ENCODE measurements at places on chromosomes 12 and 14. TPM values are rescaled to one million over a fixed set of nuclear protein-coding genes. Genes with fewer than 3 reads are reported as not detected.

The PLEK2 gene
- 8.9 TPM for total RNA-seq

The MEG3 gene
- 436 TPM for total RNA-seq

The KRT77 gene
- total RNA-seq, result not detected

The CD163L1 gene
- total RNA-seq, result 0.46 TPM

The SLC25A21 gene
- total RNA-seq, result 0.89 TPM

The BATF gene
- not detected for total RNA-seq

The MMP14 gene
- total RNA-seq, result 655 TPM

The VASH1 gene
- total RNA-seq, result 11.2 TPM

The NPFF gene
- total RNA-seq, result not detected

The GRIP1 gene
- 3.6 TPM for total RNA-seq

The SLC25A47 gene
- total RNA-seq, result not detected

The CFAP251 gene
- total RNA-seq, result 6.1 TPM

The RAD51AP1 gene
- total RNA-seq, result 1.8 TPM

The NR1H4 gene
- not detected for total RNA-seq

The GRIN2B gene
- under 0.01 TPM for total RNA-seq

The ARHGAP5 gene
- 140 TPM for total RNA-seq

The FOXG1 gene
- under 0.01 TPM for total RNA-seq

The APOF gene
- not detected for total RNA-seq

The IFNG gene
- total RNA-seq, result not detected

The GYS2 gene
- not detected for total RNA-seq

The TMEM52B gene
- total RNA-seq, result not detected
